ENCODE measurements at places on chromosomes 2 and 18. TPM values are rescaled to one million over a fixed set of nuclear protein-coding genes. Genes with fewer than 3 reads are reported as not detected.

Gene CCDC141
- 0.88 TPM for total RNA-seq

Gene ACOXL
- not detected for total RNA-seq

Gene EIF2B4
- total RNA-seq = 36.1 TPM

Gene TYMS
- total RNA-seq = 54.4 TPM

Gene CSRNP3
- not detected for total RNA-seq
